CD8-positive, alpha-beta T cell (primary cell): ENCODE measurements at places on chromosomes 2 and 18.
A peak's percentile ranks its signal among the peaks of the same experiment; 100 is the strongest.

DNA sequence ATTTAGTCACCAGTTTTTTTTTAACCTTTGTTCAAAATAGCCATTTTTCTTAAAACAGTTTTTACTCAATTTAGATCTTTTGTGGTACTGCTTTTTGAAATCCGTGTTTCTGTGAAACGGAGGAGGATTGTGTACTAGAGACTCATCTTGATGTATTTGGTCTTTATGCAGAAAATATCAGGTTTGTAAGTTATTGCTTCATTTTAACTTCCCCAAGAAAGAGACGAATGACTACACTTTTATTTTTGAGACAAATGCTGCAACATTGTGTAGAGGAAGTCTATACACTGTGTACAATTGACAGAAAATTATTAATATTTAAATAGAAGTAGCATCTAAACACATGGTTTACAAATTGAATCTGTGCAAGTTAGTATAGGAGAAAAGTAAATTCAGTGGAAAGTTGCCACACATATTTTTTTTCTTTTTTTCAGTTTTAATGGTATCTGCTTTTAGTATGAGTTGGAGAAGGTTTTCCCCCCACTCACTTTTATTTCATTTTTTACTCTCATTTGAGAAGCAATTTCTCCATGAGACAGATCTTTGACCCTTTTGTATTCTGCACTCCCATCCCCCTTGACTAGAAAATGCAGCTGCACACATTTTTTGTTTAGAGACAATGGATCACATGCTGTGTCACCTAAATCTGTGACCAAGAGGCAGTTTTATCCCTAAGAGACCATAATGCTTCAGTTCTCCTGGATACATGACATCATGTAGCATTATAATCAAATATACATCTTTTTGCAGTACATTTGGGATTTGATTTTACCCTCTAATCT, 200.8 kb upstream of the STON1 start:
- DNase-seq = no peak

GRCh38 chr2:5076599-5076998, 615.6 kb upstream of the SOX11 start:
- DNase-seq = no peak

DNA sequence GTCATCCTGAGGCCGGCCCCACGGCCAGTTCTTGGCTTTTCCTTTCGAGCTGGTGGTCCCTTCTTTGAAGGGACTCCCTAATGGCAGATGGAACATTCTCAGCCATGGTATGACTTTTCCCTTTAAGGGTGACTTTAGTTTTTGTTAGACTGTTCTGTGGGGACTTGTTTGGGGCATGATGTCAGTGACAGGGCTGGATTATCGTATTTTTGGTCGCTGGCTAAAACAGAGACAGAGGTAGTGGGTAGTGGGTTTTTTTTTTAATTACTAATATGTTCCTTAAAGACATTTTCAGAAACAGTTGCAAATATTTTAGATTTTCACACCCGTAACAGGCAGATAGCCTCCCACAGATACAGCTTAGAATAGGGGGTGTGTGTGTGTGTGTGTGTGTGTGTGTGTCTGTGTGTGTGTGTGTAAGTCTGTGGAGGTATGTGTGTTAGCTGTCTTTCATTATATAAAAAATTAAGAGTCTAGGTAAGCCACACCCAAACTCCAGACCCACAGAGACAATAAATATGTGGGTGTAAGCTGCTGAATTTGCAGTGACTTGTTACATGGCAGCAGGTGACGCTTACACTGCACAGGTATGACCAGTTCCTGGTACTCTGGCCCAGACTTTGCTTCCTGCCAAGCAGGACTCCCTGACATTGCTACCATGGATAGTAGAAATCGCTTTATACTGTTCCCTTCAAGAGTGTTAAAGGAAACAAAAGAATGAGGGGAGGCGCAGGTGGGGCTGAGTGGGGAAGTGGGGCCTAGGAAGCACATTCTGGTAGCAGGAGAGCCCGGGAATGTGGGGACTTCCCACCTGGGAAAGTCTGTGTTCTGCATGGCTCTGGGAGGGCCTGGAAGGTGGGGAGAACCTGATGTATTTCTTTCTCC, 20.9 kb downstream of the NCK2 start:
- no peak for DNase-seq

GRCh38 chr2:151379169-151379568, 21.8 kb downstream of the TNFAIP6 start:
- no peak for DNase-seq

DNA sequence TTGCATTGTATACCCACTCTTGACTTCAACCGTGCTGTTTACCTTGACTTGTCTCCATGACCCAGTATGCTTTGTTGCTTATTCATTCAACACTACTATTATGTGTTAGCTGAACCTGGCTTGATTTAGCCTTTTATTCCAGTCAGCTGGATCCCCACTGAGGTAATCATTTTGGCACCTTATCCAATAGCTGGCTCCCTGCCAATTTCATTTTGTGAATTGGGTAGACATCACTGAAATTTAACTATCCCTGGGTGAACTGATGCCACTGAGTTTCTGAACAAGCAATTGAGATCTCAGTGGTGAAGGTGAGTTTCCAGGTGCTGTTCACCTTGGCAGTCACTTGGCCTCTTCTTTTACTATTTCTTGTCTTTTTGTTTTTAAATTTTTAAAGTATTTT, 584.3 kb downstream of the ADCYAP1 start:
- no peak for DNase-seq

DNA sequence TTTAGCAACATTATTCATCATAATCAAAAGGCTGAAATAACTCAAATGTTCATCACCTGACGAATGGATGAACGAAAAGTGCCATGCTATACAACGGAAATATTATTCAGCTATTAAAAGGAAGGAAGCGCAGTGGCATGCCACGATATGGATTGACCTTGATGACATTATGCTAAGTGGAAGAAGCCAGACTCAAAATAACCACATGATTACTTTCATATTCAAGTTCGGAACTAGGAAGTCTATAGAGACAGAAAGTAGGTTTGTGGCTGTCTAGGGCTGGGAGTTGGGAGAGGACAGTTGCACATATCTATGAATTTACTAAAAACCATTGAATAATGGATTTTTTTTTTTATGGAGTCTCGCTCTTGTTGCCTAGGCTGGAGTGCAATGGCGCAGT, 13.4 kb upstream of the PDIA6 start:
- DNase-seq = no peak

DNA sequence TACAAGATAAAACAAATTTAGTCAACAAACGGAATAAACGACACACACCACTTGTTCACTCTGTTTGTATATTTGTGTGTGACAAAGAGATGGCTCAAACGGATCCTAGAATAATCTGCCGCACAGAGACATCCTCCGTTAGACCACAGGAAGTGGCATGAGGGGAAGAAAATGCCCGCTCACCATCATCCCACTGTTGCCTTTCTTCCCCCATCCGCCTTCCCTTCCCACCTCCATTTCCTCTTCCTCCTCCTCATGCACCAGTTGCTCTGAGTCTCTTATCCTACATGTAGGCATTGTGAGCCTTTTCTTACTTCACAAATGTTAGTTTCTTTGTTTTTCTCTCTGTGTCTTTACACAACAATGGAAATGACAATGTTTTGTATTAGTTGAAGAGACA, 228.5 kb upstream of the SMIM21 start:
- no peak for DNase-seq

DNA sequence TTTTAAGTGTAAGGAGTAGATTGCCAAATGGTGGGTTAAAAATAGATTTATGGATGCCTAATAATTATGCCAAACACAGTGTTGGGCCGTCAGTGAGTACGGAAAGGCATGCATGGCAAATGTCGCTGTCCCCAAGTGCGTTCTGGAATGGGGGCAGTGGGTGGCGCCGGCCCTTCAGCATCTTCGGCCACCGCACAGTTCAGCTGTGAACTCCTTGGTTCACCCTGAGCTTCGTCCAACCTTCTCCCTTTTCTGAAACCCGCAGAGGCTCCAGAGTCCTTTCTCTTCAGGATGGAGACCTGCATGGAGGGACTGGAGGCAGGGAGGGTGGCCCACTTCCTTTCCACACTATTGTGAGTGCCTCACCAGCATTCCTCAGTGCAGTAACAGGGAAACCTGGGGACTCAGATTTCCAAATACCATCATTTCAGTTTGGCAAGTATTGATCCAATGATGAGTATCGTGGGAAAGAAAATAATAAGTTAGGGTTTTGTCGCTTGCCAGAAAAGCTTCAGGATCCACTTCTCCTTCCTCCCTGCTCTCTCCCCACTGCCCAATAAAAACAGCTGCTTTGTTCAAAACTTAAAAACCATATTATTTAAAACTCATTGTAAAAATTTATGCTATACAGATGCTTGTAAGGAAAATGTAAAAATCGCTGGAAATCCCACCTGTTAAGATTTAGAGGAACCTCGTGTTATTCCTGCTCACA, 74.6 kb upstream of the TXNDC2 start:
- no peak for DNase-seq

DNA sequence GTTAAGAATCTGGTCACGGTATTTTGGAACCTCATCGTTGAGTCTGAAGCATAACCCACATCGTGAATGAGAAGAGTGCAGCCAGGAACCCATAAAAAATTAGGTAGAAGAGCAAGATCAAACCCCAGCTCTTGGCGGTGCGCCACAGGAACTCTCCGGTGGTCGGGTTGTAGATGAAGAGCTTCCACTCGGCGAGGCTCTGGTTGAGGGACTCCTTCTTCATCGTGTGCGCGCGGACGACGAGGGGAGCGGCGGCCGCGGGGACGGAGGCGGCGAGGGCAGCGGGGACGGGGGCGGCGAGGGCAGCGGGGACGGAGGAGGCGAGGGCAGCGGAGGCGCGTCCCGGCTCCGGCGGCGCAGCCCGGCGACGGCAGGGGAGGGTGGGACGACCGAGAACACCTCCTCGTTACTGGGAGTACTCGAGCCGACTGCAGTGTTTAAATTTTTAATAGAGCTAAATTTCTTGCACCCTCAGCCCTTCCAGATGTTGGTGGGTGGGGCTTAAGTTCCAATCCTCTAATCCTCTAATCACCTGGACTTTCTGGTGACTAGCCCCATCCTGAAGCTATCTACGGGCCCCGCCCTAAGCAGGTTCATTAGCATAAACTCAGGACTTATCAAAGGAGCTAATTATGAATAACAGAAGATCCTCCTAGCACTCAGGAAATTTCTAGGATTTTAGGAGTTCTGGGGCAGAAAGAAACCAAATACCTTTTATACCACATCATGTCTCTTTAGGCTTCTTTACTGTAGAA, 20.4 kb upstream of the PAPOLG start:
- DNase-seq = peak; percentile 24

- DNase-seq = peak; percentile 50
Measured at GRCh38 chr2:8693157-8693821, 11.4 kb downstream of the ID2 start.

DNA sequence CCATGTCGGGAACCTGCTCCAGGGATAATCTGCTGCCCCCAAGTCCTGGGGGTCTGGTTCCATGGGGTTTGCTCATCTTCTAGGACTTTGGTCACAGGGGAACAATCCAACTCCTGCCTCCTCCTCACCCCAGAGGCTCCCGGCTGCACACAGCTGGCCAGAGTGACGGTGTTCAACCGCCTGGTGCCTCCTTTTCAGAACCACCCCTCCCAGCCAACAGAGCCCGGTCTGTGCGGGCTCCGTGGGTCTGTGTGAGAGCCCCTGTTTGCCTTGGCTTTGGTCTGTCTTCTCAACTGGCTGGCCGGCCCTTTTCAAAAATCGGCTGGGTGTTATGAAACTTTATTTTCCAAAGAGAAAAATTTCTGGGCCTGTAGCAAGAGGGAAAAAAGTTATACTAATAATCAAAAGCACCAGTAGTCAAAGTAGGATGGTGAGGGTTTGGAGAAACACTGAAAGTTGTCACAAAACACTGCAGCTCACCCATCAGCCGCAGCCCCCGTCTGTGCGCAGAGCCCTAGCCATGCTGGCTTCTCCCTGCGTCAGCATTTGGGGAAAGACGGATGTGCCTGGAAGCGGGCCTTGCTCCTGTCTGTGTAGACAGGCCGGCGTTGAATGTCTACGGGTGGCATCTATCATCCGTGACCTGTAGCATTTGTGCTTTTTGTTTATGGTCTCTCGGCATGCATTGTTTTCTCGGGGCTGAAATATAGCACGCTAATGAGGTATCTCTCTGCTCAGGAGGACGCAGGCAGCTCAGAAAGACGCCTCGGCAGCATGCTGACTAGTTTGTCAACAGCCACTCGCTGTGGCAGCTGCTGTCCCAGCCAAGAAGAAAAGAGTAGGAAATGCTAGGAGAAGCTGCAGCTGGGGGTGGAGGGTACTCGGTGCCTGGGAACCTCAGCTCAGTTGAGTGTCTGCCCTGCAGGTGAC, 138.6 kb downstream of the GLI2 start:
- no peak for DNase-seq

DNA sequence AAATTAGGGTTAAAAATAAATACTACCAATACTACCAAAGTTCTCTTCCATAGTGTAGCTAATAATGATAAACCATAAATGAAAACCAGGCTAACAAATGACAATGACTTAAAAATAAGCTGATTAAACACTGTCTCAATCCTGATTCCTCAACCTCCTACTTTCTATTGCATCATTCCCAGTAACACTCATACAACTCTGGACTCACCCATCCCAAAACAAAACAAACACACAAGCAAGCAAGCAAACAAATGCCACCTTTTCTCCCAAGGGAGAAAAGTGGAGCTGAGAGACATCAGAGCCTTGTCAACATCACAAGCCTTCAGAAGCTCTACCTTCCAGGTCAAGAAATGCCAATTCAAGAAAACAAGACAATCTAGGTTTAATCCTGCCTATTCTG, 620.7 kb downstream of the NYAP2 start:
- DNase-seq = no peak

DNA sequence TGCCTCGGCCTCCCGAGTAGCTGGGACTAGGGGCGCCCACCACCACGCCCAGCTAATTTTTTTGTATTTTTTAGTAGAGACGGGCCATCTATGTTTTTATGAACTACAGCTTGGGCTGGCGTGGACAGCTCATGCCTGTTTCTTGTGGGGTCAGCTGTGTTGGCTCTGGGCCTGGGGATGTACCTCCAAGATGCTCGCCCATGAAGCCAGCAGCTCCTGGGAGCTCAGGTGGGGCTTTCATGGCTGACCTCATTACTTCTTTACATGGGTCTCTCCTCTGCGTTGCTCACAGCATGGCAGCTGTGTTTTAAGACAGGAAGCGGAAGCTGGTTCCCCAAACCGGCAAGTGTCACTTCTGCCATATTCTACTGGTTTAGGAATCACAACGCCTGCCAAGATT, 203.1 kb downstream of the SOX11 start:
- DNase-seq = no peak

GRCh38 chr2:71746946-71747501, 293.7 kb downstream of the DYSF start:
- no peak for DNase-seq

DNA sequence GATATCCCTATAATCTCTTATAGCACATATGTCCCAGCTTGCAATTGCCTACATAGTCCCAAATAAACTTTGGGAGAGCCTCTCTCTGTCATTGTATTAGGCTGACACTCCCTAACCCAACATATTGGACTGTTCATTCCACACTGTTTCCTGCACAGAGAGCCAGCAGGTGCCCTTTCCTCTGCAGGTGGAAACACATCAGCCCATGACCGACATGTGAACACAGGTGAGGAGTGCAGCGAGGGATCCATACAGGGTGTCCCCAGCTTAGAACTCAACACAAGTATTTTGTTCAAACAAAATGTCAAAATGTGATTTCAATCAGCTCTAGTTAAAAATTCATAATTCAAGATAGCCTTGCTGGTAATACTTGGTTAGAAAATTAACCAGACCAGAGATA, 49.9 kb upstream of the TPO start:
- DNase-seq = no peak
